ENCODE measurements at places on chromosomes 6 and 20. TPM values are rescaled to one million over a fixed set of nuclear protein-coding genes. Genes with fewer than 3 reads are reported as not detected.

The RIN2 gene
- total RNA-seq: 45.5 TPM

The MUC21 gene
- total RNA-seq: not detected

The C6orf62 gene
- total RNA-seq: 85.8 TPM

- DNase-seq: no peak
These were observed 546.6 kb downstream of the CD83 start for GRCh38 chr6:14664112-14664601.

- no peak for DNase-seq
These were observed 2.0 kb upstream of the PMEPA1 start for GRCh38 chr20:57711826-57712225.

- DNase-seq: no peak
These were observed 60.6 kb upstream of the IL20RA start for GRCh38 chr6:137105375-137105774.

Measured in urinary bladder (tissue), 4 donors.